ENCODE measurements at places on chromosomes 1 and 21.

DNA sequence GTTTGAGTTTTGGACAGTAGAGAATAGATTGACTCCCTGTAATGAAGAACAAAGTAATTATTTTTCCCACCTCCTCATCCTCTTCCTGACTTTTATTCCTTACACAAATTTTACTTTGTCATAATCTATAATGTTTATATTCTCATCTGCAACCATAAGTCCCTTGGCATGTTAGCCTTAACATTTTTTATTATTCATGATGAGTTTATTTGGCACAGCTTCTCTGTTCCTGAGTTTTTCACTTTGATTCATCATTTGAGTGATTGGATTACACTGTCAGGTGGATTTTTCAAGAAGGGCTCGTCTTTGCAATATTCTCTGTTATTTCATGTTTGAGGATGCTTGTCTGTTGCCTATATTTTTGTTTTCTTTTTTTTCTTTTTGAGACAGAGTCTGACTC lies 35.7 kb downstream of the TNFRSF8 start:
- DNase-seq: no peak

GRCh38 chr1:22745669-22746585 lies 35.3 kb downstream of the EPHB2 start:
- DNase-seq: peak; percentile 79

DNA sequence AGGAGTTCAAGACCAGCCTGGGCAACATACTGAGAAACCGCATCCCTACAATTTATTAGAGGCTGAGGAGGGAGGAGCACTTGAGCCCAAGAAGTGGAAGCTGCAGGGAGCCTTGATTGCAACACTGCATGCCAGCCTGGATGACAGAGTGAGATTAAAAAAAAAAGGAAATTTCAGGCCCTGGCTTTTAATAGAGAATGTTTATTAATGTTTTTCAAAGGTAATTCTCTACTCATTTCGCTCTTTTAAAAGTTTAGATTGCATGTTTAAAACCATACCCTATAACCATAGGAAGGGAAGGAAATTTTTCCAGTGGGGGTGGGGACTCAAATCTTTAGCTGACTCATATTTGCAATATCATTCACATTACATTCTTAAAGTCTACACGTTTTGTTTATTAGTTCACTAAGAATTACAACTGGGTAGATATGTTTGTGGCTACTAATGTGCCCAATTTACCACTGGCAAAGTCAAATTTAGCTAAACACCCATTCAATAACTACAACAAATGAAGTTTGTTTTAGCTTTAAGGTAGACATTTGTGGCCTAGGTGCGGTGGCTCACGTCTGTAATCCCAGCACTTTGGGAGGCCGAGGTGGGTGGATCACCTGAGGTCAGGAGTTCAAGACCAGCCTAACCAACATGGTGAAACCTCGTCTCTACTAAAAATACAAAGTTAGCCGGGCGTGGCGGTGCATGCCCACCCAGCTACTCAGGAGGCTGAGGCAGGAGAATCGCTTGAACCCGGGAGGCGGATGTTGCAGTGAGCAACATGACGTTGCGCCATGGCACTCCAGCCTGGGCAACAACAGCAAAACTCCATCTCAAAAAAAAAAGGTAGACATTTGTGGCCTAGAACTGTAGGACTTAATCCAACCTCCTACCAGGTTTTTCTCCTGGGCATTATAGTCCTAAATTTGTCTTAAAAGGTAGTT lies 5.0 kb downstream of the KDM5B start:
- DNase-seq: peak; percentile 60

GRCh38 chr1:155018617-155019348 lies 14.8 kb downstream of the DCST2 start:
- DNase-seq: no peak

- no peak for DNase-seq
Measured at GRCh38 chr1:39990428-39990827, 35.5 kb downstream of the MFSD2A start.

GRCh38 chr1:193539731-193540459 lies 353.5 kb upstream of the B3GALT2 start:
- DNase-seq: no peak

- DNase-seq: no peak
Measured at GRCh38 chr1:110636149-110636935, 30.2 kb upstream of the KCNA2 start.

- DNase-seq: peak; percentile 38
Measured at GRCh38 chr21:35428937-35429336, 379.8 kb upstream of the RUNX1 start.

DNA sequence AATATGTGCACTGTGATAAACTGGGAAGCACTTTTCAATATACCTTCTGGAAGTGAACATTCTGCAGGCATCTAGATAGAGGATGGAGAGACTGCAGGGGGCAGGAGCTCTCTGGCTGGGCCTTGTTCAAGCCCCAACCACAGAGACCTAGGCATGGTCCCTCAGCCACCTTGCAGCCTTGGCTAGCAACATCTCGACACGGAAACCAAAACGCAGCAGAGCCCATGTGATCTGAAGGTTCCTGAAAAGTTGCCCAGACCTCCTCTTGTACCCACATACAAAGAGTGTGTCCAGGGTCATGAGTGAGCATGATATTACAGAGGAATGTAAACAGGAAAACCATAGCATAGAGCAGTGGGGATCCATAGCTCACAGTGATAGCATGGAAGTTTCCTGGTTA lies 33.1 kb upstream of the SAMD11 start:
- no peak for DNase-seq

DNA sequence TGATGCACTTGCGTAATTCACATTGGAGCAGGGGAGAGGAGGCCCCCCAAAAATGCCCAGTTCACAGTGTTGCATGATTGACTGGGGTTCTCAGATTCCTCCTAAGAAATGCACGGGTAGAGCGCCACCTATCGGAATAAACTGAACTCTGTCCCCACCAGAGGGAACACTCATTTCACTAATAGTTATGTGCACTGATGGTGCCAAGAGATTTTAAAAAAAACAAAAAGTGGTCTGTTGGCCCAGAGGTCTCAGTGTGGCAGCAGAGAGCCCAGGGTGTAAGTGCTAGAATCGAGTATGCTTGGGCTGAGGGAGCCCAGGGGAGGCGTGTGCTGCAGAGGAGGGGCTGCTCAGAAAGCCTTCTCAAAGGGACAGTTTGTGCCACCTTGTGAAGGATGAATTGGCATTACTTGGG lies 6.9 kb downstream of the PINK1 start:
- peak; percentile 47 for DNase-seq

GRCh38 chr1:165392634-165393571 lies 36.4 kb upstream of the LMX1A start:
- peak; percentile 97 for DNase-seq

DNA sequence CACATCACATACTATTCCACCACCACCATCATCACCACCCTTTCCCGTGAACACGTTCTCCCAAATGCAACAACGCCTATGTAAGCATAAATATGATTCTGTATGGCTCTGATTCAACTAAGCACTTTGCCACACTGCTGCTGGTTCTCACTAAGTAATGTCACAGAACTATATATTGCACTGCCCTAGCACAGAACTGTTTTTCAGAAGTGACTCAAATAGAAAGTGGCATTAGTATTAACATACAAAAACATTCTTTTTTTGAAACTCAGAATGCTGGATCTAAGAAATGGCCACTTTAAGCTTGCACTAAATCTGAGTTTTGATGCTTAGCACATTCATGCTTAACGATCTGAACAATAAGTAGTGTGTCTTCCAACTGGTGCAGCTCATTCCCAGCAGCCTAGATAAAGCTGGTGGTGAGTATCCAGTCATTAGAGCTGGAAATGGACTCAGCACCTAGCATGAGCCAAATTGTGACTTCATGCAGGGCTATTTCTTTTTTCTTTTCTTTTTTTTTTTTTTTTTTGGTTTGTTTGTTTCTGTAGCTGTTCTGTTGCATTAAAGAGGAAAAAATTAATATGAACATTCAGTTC lies 46.2 kb upstream of the ZC3H11B start:
- no peak for DNase-seq

DNA sequence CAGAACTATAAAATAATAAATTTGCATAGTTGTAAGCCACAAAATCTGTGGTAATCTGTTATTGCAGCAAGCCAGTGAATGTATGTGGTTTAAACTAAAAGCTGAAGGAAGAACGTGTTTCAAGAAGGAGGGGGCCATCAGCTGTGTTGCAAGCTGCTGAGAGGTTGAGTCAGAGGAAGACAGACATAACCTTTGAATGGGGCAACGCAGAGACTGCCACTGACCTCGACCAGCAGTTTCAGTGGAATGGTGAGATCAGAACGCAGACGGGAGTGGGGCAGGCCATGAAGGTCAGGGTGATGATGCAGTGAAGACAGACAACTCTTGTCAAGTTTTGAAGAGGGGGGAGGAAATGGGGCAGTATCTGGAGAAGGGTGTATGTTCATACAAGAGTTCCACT lies 23.2 kb upstream of the QSOX1 start:
- DNase-seq: peak; percentile 86

DNA sequence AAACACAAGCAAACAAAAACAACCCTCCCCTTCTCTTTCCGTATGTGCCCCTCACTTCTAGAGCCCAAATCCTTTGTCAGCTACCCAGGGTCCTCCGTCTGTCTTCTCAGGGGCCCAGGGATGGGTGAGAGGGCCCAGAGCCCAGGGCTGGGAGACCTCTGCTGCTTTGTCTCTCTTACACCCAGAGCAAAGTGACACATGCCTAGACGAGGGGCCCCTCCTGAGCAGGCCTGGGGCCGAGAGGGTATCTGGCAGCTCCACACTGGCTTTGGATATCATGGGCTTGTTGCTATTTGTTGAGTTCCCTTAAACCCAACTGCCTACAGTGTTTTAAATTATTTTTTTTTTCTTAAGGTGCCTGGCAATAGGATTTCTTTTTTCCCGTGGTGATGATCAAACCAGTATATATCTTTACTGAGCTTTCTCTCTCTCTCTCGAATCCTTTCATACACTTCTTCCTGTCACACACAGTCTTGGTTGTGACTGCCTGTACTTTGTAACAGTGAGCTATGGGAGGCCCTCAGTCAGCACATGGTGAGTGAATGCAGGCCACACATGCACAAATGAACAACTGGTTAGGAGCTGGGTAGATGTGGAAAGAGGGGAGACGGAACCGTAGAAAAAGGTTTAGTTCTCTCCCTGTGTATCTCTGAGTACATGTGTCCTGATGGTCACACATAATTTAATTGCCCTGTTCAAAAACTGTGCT lies 14.5 kb downstream of the RASSF5 start:
- no peak for DNase-seq

GRCh38 chr1:45928486-45929205 lies 125.2 kb downstream of the MAST2 start:
- DNase-seq: peak; percentile 10

- peak; percentile 58 for DNase-seq
Measured at GRCh38 chr1:156711011-156711817, 5.8 kb upstream of the CRABP2 start.

DNA sequence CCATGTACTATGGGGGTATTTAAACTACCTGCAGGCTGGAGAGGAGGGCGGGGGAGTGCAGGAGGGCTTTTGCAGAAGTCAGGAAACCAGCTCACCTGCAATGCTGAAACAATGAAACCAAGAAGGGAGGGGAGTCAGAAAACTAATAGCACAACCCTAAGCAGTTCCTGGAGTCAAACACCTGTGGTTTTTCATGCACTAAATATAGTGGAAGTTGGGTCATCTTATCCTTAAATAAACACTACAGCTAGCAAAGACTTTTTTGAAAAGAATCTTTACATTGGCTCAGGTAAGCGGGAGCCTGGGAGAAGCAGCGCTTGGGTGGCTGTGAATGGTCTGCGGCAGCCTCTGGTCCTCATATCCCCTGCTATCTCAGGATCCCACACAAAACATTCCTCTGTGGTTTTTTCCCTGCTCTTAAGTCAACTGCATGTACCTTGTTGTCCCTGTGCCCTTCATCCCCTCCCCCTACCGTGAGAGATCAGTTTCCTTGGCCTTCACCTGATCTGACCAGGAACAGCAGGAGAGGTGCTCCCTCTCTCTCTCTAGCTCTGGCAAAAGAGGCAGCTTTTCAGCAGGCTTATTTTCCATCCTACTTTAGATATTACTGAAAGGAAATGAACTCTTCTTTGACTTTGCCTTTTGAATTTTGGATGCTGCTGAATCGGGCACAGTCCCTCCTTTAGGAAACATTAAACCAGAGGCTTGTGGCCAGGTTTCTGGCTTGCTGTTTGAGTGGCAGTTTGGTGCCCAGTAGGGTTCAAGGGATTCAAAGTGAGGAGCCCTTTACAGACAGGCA lies 26.6 kb downstream of the TENT5C start:
- DNase-seq: no peak

- DNase-seq: no peak
Measured at GRCh38 chr1:198264282-198264681, 107.5 kb downstream of the NEK7 start.

GRCh38 chr1:157095551-157095950 lies 4.1 kb downstream of the ETV3L start:
- DNase-seq: no peak

DNA sequence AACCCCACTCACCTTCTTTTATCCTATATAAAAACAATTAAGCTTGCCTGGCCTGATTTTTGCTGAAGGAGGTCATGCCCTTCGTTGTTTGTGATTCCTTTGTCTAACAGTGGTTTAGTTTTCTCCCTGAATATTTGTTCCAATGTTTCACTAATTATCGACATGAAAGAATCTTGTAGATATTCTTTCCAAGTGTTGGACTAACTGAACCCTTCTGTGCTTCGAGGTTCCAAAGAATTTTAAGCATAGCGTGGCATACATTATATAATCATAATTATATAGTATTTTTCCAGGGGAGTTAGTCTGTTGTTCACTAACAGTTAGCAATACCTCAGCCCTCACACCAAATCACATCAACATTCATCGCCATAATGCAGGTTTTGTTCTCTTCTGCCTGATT lies 418.9 kb upstream of the ADGRL2 start:
- DNase-seq: no peak

DNA sequence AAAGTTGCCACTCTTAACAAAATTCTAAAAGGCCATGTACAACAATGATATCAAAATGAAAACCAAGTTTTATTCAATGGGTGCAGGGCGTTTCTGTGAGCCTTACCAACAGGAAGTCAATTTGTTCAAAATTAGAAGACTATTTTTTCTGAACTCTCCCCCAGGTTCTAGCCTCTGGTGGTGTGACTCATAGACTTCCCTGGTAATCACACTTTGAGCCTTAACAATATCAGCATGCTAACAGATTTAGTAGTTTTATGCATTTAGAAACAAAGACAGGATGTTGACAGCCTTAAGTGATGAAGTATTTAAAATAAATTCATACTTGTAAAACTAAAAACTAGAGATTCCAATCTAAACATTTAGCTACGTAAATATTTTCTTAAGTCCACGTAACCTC lies 88.4 kb downstream of the LRRC8C start:
- DNase-seq: peak; percentile 77

DNA sequence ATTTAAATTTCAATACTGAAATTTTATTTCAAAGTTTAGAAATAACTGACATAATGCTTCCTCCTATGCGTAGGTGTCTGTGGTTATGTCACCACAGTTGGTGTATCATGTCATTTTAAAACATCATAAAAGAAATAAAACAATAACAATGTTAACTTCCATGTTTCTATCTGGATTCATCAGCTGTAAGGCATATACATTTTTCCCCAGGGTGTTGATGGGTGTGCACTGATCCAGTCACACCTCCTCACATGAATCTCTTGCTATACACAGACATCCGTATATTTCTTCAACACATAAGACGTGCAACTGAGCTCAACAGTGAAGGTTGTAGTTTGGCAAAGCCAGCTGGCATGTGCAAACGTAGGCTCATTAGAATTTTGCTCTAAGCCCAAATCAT lies 6.2 kb downstream of the KCNA3 start:
- no peak for DNase-seq
